Upper lobe of right lung (tissue), 1 donor: ENCODE measurements at places on chromosomes 13 and 19. TPM values are rescaled to one million over a fixed set of nuclear protein-coding genes. Genes with fewer than 3 reads are reported as not detected.

KLC3 gene
- 1.8 TPM for total RNA-seq

PPP1R37 gene
- 31.1 TPM for total RNA-seq

ZNF616 gene
- total RNA-seq, result 9.5 TPM

VSTM1 gene
- total RNA-seq, result 1.1 TPM

NCCRP1 gene
- 0.46 TPM for total RNA-seq

RDH8 gene
- not detected for total RNA-seq

TNNT1 gene
- 1.2 TPM for total RNA-seq

VASP gene
- total RNA-seq, result 155 TPM

TMEM86B gene
- total RNA-seq, result 4.3 TPM

FUT3 gene
- total RNA-seq, result 17.3 TPM

SLC17A7 gene
- total RNA-seq, result 0.69 TPM

SUGP2 gene
- 75.6 TPM for total RNA-seq

CGB5 gene
- not detected for total RNA-seq

ZNF69 gene
- 12.2 TPM for total RNA-seq

ZNF284 gene
- total RNA-seq, result 2.9 TPM

ZNF90 gene
- 7.6 TPM for total RNA-seq

LRRC63 gene
- total RNA-seq, result 0.29 TPM

PDX1 gene
- total RNA-seq, result not detected

DAND5 gene
- not detected for total RNA-seq

HCST gene
- 44.0 TPM for total RNA-seq

SIGLEC8 gene
- total RNA-seq, result 2.1 TPM

FFAR2 gene
- 2.6 TPM for total RNA-seq

LRFN3 gene
- 10.5 TPM for total RNA-seq

DPF1 gene
- total RNA-seq, result not detected

GNG7 gene
- 5.5 TPM for total RNA-seq

SIAH3 gene
- total RNA-seq, result not detected

SLC27A5 gene
- total RNA-seq, result 4.7 TPM

SERTAD1 gene
- 22.1 TPM for total RNA-seq

NXNL1 gene
- total RNA-seq, result not detected

PTGIR gene
- 12.6 TPM for total RNA-seq

LSM4 gene
- total RNA-seq, result 76.9 TPM

THSD8 gene
- 2.8 TPM for total RNA-seq

LRCH1 gene
- total RNA-seq, result 32.0 TPM

HMGB1 gene
- total RNA-seq, result 224 TPM

PSG11 gene
- not detected for total RNA-seq

CTXN1 gene
- 1.2 TPM for total RNA-seq

ZNF581 gene
- 16.4 TPM for total RNA-seq

FFAR3 gene
- total RNA-seq, result not detected

MCEMP1 gene
- total RNA-seq, result 97.9 TPM

SHKBP1 gene
- total RNA-seq, result 68.1 TPM

CRX gene
- total RNA-seq, result not detected

BCAM gene
- total RNA-seq, result 280 TPM

CHERP gene
- total RNA-seq, result 41.9 TPM

CYSLTR2 gene
- 0.67 TPM for total RNA-seq

OR7G1 gene
- total RNA-seq, result not detected

SIGLEC12 gene
- total RNA-seq, result 3.7 TPM

ASF1B gene
- 1.9 TPM for total RNA-seq

LILRB4 gene
- 29.8 TPM for total RNA-seq

UBE2L5 gene
- total RNA-seq, result not detected

TGFBR3L gene
- total RNA-seq, result 1.2 TPM
